ENCODE measurements at places on chromosomes 2 and 18. TPM values are rescaled to one million over a fixed set of nuclear protein-coding genes. Genes with fewer than 3 reads are reported as not detected.
A peak's percentile ranks its signal among the peaks of the same experiment; 100 is the strongest.

Gene AFF3
- 1.4 TPM for total RNA-seq

Gene DSC2
- not detected for total RNA-seq

Gene HMSD
- 9.1 TPM for total RNA-seq

Gene NFATC1
- total RNA-seq: 95.0 TPM

Gene IL36B
- not detected for total RNA-seq

Gene SCG2
- total RNA-seq: 0.07 TPM

Gene DNAJC5G
- not detected for total RNA-seq

Gene SERPINB7
- not detected for total RNA-seq

Gene FAM110C
- total RNA-seq: 5.7 TPM

Gene LRATD1
- not detected for total RNA-seq

Gene GLI2
- total RNA-seq: not detected

Gene TMEM163
- total RNA-seq: 0.27 TPM

Gene KCNK3
- not detected for total RNA-seq

Gene UGT1A5
- not detected for total RNA-seq

DNA sequence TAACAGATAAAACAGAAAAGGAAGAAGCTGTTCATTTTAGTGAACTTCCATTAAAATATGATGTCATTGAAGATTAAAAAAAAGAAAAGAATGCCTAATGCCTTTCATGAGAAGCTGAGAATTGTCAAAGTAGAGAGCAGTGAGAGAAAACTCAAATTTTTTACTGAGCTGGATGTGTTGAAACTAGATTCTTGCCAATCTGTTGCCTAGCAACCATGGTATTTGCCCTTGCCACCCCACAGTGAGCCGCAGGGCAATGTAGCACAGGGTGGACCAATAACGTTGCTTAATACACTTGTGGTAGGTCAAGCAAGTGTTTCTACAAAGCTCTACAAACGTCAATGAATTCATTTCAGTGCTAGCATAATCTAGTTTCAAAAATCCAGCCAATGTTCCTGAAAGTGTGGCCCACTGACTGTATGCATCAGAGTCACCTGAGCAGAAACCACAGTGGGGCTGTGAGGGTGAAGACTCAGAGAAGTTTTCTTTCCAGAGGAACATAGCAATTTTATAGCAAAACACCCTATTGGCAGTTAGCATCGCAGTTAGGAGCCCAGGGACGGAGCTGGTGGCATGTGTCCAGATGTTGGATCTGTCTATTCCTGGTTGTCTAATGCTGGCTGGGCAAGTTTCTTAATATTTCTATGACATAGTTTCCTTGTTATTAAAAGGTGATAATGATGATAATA, 132.2 kb downstream of the DOCK10 start:
- peaks cover 42% of the 10 kb centered on the region for H3K4me1 ChIP-seq
- H3K36me3 ChIP-seq: peaks cover 51% of the 10 kb centered on the region
- no peak for DNase-seq
- no peaks in the 10 kb centered on the region for H3K27me3 ChIP-seq

DNA sequence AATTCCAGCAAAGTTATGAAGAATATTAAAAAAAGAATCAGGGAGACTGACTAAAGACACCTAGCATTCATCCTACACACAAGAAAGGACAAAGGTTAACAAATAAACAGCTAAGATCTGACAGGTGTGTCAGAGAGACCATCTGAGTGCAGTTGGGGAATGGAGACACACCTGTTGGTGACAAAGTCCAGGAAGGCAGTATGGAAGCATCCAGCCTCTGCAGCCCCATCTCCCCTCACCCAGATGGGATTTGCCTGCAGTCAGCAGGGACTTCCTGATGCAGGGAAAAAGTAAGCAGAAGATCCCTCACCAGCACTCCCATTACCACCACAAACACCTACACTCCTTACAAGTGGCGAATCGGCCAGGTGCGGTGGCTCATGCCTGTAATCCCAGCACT, 37.9 kb downstream of the USP34 start:
- H3K27ac ChIP-seq: no peak overlapping the region
- peaks cover 37% of the 10 kb centered on the region for H3K4me1 ChIP-seq
- H3K27me3 ChIP-seq: no peaks in the 10 kb centered on the region
- no peak overlapping the region for H3K4me3 ChIP-seq
- peaks cover 16% of the 10 kb centered on the region for H3K36me3 ChIP-seq

- H3K27ac ChIP-seq: no peak overlapping the region
- H3K27me3 ChIP-seq: peaks cover 15% of the 10 kb centered on the region
- no peaks in the 10 kb centered on the region for H3K4me1 ChIP-seq
- DNase-seq: no peak
These were observed 48.9 kb upstream of the ITGAV start for GRCh38 chr2:186540941-186541340.

DNA sequence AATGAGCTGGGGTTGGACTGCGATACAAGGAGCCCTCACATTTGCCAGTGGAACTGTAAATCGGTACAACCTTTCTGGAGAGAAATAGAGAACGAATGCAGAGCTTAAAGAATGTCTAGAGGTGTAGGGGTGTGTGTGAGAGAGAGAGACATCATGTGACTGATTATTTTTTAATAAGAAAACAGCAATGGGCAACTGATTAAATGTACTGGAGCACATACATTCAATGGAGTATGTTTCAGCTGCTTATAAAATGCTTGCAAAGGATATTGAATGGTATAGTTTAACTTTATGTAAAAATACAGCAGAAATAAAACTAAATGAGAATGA, 391 bp upstream of the TMEM17 start:
- no peak for DNase-seq
- peaks cover 8% of the 10 kb centered on the region for H3K4me1 ChIP-seq
- H3K27ac ChIP-seq: no peak overlapping the region
- H3K36me3 ChIP-seq: no peaks in the 10 kb centered on the region
- peak overlapping the region; percentile 71 for H3K4me3 ChIP-seq
- H3K27me3 ChIP-seq: peaks cover 25% of the 10 kb centered on the region

- no peak for DNase-seq
- H3K27me3 ChIP-seq: no peaks in the 10 kb centered on the region
- no peak overlapping the region for H3K4me3 ChIP-seq
- H3K4me1 ChIP-seq: peaks cover 27% of the 10 kb centered on the region
- H3K36me3 ChIP-seq: peaks cover 32% of the 10 kb centered on the region
These were observed 27.4 kb downstream of the USP34 start for GRCh38 chr2:61443342-61444041.

DNA sequence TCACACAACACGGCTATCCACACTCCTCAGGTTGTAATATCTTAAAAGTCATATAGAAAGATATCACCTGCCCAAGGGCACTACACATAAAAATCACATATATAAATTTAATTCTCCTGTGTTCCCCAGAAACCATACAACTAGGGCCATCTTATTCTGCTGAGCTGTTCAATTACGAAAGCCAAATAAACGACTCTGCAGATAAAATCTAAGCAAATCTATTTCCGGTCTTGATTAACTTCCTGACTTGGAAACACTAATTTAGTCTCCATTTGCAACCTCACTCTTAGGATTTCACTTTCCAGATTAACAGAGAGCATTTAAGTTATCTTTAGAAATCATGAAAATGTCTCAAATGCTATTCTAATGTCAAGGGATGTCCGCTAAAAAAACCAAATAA, 23.9 kb upstream of the STK17B start:
- DNase-seq: no peak
- H3K27ac ChIP-seq: no peak overlapping the region
- H3K4me1 ChIP-seq: peaks cover 48% of the 10 kb centered on the region

DNA sequence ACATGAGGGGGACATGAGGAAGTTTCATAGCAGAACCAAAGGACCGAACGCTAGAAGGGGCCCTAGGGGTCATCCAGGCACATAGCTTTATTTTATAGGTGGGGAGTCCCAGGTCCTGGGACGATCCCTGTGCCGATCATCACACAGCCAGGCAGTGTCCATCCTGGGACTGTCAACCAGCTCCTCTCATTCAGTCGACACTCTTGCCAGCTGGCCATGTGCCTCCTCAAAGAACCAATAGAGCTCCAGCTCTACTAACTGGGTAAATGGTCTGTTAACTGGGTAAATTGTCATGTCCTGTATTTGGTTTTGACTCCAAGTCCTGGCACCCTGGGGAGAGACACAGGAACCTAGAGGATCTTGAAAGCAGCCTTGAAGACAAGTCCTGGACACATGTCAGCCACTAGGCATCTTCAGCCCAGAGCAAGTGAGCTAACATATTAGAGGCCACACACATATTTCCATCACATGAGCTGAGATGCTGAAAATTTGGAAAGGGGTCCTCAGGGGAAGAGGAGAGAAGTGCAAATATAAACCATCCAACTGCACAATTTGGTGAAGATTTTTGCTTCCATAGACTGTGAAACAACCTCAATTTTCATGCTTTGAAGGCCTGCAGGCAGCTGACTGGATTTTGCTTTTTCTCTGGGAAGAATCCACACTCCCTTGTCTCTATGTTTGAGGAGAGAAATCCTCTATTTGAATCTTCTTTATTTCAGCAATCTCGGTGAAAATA, 361.1 kb upstream of the SLC14A2 start:
- H3K4me3 ChIP-seq: no peak overlapping the region
- H3K36me3 ChIP-seq: no peaks in the 10 kb centered on the region
- DNase-seq: no peak
- no peaks in the 10 kb centered on the region for H3K4me1 ChIP-seq

GRCh38 chr2:43075054-43075593, 151.3 kb downstream of the ZFP36L2 start:
- H3K27me3 ChIP-seq: no peaks in the 10 kb centered on the region
- H3K4me1 ChIP-seq: peaks cover under 1% of the 10 kb centered on the region
- no peaks in the 10 kb centered on the region for H3K36me3 ChIP-seq
- no peak overlapping the region for H3K4me3 ChIP-seq

DNA sequence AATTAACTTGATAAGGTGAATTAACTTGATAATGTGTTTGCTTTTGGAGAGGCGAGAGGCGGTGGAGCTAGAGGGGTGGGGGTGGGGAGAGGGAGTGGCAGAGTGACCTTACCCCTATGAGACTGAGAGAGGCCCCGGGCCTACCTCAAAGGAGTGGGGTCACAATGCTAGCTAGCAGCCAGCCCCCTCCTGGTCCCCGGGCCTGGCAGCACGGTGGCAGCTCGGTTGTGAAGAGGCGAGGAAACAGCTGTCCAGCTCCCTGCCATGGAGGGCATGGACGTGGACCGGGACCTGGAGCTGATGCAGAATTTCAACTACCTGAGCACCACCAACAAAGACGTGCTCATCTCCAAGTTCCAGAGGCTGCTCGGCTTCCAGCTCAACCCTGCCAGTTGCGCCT, 123.9 kb downstream of the RGPD3 start:
- peaks cover 9% of the 10 kb centered on the region for H3K27me3 ChIP-seq
- H3K36me3 ChIP-seq: no peaks in the 10 kb centered on the region
- no peak for DNase-seq
- H3K4me3 ChIP-seq: no peak overlapping the region
- H3K27ac ChIP-seq: no peak overlapping the region

- no peak overlapping the region for H3K4me3 ChIP-seq
- DNase-seq: no peak
- H3K27ac ChIP-seq: no peak overlapping the region
- H3K4me1 ChIP-seq: no peaks in the 10 kb centered on the region
- peaks cover 3% of the 10 kb centered on the region for H3K27me3 ChIP-seq
These were observed 188.4 kb downstream of the MYO5B start for GRCh38 chr18:50006470-50007046.

DNA sequence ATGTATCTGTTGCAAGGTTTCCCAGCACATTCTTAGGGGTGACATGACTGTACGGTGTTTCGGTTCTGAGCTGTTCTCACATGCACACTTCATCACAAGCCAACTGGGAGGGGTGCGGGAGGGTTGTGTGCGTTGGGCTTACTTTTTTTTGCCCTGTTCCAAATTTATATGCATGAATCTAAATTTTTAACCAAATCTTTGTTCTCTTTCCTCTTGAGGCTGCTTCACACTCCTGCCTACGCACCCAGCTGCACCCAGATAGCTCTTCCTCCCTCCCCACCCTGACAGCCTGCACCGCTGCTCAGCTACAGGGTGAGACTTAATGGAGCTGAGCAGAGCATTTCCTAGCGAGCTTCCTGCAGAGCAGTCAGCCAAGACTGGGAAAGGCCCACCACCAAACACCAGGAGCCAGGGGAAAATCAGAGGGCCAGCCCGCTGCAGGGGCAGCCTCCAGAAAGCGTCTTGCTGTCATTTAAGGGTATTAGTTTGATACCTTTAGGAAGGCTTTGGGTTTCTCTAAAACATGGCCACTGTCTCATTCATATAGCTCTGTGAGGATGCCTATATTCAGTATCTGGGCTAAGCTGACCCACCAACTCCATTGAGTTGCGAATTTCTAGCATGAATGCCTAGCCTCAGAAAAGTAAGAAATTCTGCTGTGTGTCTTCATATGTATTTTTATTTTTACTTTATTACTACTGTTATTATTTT, 84.5 kb downstream of the POU3F3 start:
- no peak overlapping the region for H3K4me3 ChIP-seq
- H3K27me3 ChIP-seq: peaks cover 3% of the 10 kb centered on the region
- H3K4me1 ChIP-seq: no peaks in the 10 kb centered on the region
- H3K27ac ChIP-seq: no peak overlapping the region
- DNase-seq: no peak

GRCh38 chr18:77197073-77197472, 52.6 kb upstream of the GALR1 start:
- peaks cover 14% of the 10 kb centered on the region for H3K4me1 ChIP-seq
- H3K27ac ChIP-seq: no peak overlapping the region
- H3K4me3 ChIP-seq: no peak overlapping the region
- DNase-seq: no peak
- H3K36me3 ChIP-seq: no peaks in the 10 kb centered on the region
- H3K27me3 ChIP-seq: peaks cover 16% of the 10 kb centered on the region

GRCh38 chr2:115077626-115078025, 635.2 kb downstream of the DPP10 start:
- no peaks in the 10 kb centered on the region for H3K4me1 ChIP-seq
- H3K27me3 ChIP-seq: no peaks in the 10 kb centered on the region
- no peak overlapping the region for H3K27ac ChIP-seq
- no peak overlapping the region for H3K4me3 ChIP-seq
- no peak for DNase-seq

DNA sequence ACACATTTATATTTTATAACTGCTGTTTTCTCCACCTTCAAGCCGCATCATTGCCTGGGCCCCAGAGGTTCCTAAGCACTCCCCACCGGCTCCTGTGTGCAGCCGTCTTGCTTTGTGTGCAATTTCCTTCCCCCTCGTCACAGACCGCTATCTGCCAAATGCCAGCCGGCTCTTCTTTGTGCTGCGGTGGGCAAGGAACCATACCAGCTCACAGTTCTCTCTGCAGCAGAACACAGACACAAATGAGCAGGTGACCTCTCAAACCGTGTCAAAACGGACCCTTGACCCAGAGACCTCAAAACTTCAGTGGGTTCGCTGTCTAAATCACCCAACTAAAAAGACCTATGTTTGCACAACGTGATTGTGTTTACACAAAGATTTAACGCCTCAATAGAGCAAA, 58.2 kb downstream of the KLF7 start:
- no peak overlapping the region for H3K4me3 ChIP-seq
- H3K4me1 ChIP-seq: peaks cover 9% of the 10 kb centered on the region
- H3K27ac ChIP-seq: no peak overlapping the region
- no peaks in the 10 kb centered on the region for H3K27me3 ChIP-seq
- no peak for DNase-seq
- peaks cover 22% of the 10 kb centered on the region for H3K36me3 ChIP-seq

Measured in activated T-helper 2 cell treated with anti-CD3 and anti-CD28 coated beads, Interferon-gamma antibody, Interleukin-2, Interleukin-4, amounts not matched to agents 10 μg/mL and 5 μg/mL and 100 μg/mL, durations not matched to agents 14 hours and 24 hours and 36 hours (primary cell).